Erythroblast (primary cell): ENCODE measurements at places on chromosomes 5 and 9.

GRCh38 chr5:74452856-74453255, 187.7 kb downstream of the ENC1 start:
- DNase-seq: no peak

GRCh38 chr9:9901624-9902023, 711.2 kb downstream of the PTPRD start:
- no peak for DNase-seq

DNA sequence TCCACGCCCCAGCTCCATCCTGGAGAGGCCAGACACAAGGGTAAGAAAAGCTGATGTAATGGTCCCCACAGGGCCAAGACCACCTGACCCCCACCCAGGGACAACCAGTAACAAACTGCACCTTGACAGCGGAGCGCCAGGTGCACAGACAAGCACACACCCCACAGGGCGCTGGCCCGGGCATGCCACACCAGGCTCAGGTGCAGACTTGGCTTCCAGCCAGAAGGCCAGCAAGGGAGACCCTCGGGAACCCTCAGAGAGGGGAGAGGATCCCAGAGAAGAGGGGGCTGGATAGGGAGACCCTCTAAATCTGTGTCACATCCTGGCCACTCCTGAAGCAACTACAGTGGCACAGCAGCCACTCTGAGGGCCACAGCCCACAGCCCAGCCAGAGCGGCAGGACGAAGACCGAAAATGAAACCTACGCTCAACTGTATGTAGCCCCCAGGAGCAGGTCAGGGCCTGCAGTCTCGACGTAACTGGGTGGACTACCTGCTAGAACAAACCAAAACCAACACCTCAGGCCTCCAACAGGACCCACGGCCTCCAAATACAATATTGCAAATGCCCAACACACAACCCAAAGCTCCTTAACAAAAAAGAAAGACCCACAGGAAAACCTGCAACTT, 18.5 kb downstream of the CAMSAP1 start:
- no peak for DNase-seq

GRCh38 chr5:176628406-176629228, 1.7 kb downstream of the SNCB start:
- DNase-seq: no peak

DNA sequence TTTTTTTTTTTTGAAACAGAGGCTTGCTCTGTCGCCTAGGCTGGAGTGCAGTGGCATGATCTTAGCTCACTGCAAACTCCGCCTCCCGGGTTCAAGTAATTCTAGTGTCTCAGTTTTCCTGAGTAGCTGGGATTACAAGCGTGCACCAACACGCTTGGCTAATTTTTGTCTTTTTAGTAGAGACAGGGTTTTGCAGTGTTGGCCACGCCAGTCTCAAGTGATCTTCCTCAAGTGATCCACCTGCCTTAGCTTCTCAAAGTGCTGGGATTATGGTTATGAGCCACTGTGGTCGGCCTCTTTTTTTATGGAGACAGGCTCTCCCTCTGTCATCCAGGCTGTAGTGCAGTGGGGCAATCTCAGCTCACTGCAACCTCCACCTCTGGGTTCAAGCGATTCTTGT, 82.9 kb downstream of the RAB24 start:
- DNase-seq: no peak

DNA sequence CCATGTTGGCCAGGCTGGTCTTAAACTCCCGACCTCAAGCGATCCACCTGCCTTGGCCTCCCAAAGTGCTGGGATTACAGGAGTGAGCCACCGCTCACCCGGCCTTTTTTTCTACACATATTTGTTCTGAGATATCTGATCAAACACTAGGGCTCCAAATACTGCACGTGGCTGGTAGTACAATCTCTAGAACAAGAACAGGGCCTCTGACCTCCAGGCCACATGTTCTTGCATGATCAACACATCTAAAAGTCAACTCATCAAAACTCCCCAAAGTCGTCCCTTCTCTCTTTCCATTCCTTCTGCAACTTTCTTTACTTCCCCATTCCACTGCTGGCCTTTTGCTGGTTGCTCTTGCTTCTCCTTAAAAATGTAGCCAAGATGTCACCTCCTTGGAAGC, 113.3 kb upstream of the LHFPL2 start:
- no peak for DNase-seq

- no peak for DNase-seq
Measured at GRCh38 chr5:33370466-33370859, 70.3 kb upstream of the TARS1 start.

DNA sequence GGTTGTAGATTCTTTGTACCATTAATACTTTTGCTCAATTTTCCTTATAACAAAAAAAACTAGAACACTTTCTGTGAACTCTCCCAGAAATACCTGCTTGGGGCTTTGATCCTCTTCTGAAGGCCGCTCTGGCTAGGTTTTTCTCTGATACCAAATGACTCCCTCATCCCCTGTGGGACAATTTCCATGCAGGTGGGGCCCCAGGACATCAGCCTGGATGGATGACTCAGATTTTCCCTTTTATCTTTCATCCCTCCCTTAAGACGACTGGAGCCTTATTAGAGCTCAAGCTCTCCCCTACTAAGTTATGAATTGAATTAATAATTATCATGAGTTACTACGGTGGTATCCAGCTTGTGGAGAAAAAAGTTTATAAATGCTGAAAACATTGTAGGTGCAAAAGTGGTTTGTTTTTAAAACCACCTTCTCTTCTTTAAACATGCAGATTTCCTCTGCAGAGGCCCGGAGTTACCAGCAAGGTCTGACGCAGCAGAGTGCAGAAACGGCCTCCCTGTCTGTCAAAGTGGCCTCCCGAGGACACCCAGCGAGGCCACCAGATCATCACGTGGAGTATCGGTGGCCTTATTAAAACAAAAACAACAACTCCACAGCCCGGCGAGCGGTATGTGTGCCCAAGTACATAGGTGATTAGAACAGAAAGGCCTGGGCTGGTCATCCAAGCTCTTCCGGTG, 50.8 kb upstream of the IRX4 start:
- no peak for DNase-seq

- DNase-seq: no peak
Measured at GRCh38 chr5:112159435-112159834, 259.6 kb downstream of the EPB41L4A start.

DNA sequence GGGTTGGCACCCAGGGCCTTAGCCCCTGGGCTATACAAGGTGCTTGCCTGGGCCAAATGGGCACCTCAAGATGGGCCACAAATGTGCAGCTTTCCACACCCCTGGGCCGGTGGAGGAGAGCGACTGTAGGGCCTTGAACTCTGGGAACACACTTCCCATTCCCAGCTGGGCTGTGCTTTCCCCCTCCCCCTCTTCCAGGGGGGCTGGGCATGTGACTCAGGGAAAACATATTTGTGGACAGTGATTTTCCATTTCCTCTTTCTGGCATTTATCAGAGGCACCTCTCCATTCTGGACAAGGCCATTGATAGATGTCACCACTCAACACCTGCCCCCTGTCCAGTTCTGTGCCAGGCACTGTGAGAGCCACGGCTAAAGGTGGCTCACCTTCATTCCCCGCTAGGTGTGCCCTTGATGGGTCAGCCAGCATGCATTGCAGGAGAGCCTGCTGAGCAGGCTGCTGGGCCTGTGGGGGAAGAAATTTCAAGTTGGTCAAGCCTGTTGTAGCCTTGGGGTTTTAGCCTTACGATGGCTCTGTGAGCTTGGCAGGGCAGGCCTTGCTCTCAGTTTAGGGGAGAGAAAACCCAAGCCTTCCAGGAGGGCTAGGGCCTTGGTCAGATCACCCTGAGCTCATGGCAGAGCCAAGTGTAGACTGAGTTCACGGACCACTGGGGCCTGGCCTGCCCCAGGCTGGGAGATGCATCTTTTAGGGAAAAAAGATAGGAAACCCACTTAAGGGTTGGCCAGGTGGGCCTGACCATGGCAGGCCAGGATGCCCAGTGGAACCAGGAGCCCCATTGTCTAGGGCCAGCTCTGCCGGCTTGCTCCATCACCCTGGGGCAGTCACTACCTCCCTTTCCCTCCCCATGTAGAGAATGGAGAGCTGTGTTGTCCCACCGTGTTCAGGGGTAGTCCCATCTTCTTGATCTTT, 113.9 kb downstream of the DAB2IP start:
- no peak for DNase-seq

- DNase-seq: no peak
Measured at GRCh38 chr9:90044263-90044662, 439.5 kb downstream of the GADD45G start.

DNA sequence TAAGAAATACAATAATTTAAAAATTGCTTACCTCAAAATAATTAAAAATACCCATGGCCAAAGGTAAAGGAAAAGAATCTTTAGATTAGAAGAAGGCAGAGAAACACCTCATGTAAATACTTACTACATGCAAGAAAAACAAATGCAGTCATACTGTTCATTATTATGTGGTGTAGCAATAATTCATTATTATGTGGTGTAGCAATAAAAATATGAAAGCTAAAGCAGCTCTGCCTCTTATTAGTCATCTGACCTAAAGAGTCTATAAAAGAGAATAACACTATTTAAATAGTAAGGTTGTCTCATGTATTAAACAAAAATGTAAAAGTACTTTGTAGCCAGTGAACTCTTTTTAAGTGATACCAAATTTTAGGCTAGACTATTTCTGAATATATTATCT, 6.6 kb downstream of the DTWD2 start:
- no peak for DNase-seq

DNA sequence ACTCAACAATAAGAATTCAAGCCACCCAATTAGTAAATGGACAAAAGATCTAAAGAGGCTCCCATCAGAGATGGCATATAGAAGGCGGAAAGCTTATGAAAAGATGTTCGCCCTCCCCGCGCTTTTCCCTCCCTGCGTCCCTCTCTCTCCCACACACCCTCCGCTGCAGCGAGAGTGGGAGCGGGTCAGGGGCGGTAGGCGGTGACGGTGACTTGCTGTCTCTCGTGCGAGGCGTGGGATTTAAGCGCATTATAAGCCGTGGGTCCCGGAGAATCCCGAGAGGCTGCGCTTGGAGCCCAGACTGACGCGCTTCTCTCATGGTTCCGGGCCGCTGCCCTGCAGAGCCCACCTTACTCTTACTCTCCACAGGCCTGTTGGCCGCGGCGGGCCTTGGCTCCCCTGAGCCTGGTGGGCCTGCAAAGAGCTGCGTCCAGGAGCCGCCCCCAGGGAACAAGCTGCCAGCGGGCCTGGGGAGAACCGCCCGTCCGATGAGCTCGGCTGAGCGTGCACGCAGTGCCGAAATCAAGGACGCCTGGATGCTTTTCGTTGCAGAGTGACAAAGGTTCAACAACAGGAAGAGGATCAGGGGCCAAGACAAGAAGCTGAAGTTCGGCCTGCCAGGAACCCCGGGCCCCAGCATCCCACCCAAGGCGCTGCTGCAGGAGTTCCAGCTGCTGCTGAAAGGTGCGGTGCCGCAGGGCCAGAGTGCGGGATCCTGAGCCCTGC, 42.6 kb upstream of the BICD2 start:
- no peak for DNase-seq

GRCh38 chr5:129746876-129747275, 1.0 kb upstream of the MINAR2 start:
- no peak for DNase-seq

DNA sequence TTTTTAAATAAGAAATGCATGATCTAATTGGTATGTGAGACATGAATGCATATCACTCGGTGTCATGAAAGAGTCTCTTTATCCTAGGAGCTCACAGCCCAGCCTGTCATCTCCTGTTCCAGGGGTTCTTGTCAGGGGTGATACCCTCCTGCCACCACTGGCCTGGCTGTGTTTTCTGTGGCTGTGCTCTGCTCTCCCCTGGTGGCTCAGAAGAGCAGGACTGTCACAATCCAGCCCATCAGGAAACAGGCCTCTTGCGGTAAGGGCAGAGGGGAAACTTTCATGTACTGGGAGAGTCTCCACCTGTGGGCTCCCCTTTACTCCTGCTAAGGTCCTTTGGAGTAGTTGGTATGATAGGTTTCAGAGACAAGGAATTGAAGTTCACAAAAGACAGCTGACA, 240.2 kb upstream of the GLRA1 start:
- no peak for DNase-seq

- no peak for DNase-seq
Measured at GRCh38 chr5:89729623-89730301, 679.8 kb downstream of the CETN3 start.

- peak; percentile 45 for DNase-seq
Measured at GRCh38 chr5:34608859-34609648, 47.1 kb upstream of the RAI14 start.

- DNase-seq: no peak
Measured at GRCh38 chr5:179753971-179754370, 21.3 kb downstream of the MAML1 start.

DNA sequence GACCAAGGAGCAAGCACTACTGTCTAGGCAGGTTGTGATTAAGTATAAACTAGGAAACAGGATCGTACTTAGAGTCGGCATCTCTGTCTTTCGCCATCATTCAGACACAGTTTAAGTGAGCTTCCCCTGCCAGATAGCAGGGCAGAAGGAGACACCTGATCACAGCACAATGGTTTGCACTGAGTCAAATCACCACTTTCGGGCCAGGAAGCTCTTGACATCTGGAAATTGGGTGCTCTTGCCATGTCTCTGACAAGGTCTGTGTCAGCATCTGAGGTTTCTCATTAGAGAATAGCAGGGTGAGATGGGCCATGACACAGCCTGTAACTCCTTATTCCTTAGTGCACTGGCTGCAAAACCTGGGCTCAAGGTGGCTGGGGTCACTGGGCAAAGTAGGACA, 8.3 kb downstream of the ADRB2 start:
- DNase-seq: no peak

DNA sequence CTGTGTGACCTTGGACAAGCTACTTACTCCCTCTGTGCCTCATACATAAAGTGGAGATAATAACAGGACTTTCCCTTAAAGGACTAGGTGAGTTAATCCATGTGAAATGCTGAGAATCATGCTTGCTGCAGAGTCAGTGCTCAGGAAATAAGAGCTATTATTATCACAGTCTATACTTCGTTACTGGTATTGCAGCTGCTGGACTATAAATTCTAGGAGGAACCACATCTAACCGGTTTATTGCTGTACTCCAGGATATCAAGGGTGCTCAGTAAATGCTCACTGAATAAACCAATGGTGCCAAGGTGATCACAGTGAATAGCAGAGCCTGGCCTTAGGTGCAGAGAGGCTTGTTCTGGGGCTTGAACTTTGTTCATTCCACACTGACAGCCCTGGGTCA, 69.3 kb downstream of the HSPA4 start:
- no peak for DNase-seq

DNA sequence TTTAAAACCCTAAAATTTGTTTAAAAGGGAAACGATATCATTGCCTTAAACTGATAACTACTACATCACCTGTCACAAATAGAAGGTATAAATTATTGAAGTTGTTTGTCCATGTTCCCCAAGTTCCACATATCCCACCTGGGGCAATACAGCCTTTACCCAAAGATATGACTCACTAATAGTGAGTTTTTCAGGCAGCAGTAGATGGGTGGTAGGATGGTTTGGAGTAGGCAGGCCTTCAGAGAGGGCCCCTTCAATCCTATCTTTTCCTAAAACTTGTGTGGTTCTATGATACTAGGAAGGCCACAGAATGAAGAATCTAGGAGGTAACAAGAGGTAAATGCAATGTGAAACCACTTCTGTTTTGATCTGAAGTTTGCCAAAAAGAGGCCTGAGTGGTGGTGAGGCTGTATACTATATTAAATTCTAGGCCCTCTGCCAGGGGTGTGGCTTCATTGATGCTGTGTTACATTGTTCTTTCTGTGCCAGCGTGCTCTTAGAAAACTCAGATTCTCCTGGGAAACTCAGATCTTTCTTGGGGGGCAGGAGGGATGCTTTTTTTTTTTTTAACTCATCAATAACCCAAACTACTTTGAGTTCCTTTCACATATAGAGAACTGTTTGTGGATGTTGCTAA, 7.2 kb downstream of the CYSTM1 start:
- peak; percentile 45 for DNase-seq

GRCh38 chr5:147509710-147510651, at the start of gene DPYSL3:
DPYSL3 (minus strand) TSS chr5:147510068; CDS start chr5:147509858, 210 bp downstream.
- DNase-seq: peak; percentile 26
